ENCODE measurements at places on chromosomes 12 and 14.

GRCh38 chr14:43147485-43147884 is 1359.6 kb downstream of the FSCB start:
- no peaks in the 10 kb centered on the region for H3K4me1 ChIP-seq
- no peak overlapping the region for H3K27ac ChIP-seq

DNA sequence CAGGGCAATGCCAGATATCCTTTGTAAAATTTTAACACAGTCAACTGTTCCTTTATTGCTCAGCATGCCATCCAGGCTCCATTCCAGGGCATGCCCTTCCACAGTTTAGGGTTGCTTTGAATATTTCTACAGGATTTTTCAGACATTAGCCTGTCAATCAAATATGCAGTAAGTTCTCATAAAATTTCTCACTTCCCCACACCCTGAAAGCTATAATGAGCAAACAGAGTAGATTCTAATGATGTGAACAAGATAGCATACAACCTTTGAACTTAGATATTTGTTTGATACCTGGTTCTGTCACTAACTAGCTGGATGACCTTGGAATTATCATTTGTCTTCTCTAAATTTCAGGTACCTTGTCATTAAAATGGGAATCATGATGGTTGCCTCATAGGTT is 251.2 kb downstream of the SYT1 start:
- no peak for DNase-seq
- no peak overlapping the region for H3K27ac ChIP-seq
- H3K4me3 ChIP-seq: no peak overlapping the region

DNA sequence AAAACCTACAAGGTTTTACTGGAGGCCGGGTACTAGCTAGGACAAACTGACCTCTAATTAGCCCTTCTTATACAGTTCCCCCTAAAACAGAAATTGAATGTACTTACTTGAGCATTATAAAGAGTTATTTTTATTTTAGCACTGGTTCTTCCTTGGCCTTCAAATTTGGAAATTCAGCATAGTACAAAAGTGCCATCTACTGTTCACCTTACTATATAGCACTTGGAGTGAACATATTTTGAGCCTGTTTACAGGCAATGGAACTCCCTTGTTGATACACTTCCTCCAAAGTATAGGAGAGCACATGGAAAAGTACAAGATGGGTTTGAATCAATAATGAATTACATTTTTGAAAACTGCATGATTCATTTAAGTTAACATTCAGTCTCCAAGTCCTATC is 3.9 kb upstream of the POC1B start:
- no peaks in the 10 kb centered on the region for H3K27me3 ChIP-seq
- peak overlapping the region; percentile 64 for H3K27ac ChIP-seq
- peaks cover 38% of the 10 kb centered on the region for H3K4me1 ChIP-seq
- H3K4me3 ChIP-seq: no peak overlapping the region
- peaks cover 6% of the 10 kb centered on the region for H3K36me3 ChIP-seq
- DNase-seq: no peak

GRCh38 chr12:96422192-96422591 is 22.0 kb upstream of the CDK17 start:
- no peak for DNase-seq
- peaks cover 5% of the 10 kb centered on the region for H3K27me3 ChIP-seq
- H3K36me3 ChIP-seq: peaks cover 5% of the 10 kb centered on the region
- no peak overlapping the region for H3K4me3 ChIP-seq
- H3K27ac ChIP-seq: no peak overlapping the region

DNA sequence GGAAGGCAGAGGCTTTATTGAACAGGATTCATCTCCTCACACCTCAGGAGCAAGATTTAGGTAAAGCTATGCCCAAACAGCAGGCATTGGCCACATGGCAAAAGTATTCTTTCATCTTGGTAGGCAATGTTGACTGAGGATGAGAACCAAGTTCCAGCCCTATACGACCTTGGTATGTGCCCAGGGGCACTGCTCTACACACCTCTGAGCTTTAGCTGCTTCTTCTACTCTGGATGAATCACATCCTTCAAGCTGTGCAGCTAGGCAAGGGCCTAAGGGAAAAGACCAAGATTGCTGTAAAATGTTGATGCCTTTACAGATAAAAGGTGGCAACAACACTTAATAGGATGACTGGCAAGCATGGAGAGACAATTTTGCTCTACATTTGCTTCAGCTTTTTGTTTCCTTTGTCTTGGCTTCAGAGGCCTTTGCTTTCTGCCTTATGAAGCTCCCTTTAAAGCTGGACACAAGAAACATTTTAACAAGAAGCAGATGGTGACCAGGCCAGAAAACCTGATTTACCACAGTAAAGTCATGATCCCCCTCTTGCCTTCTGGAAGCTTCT is 183.3 kb upstream of the KITLG start:
- DNase-seq: no peak
- H3K4me1 ChIP-seq: no peaks in the 10 kb centered on the region
- no peaks in the 10 kb centered on the region for H3K27me3 ChIP-seq

DNA sequence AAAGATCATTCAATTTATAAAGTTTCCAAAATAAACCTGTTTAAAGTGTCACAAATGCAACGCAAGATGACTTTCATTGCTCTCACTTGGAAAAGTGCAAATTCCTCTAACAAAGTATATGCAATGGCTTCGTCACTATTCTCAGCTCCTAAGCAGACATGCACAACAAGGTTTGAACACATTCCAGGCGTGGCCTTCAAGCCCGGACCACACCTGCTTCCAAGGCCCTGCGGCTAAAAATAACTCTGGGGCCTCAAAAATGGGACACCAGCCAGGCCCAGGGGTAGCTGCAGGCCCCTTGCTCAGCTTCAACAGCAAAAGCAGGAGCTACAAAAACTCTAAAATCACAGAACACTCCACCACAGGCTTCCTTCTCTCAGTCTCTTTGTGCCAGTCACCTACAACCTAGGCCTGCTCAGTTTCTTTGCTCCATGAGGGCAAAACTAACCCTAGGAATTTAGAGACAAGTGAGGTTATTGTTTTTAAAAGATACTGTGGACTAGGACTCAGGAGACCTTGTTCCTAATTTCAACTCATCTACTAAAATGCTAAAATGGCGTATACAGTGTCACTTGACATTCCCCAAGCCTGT is 29.3 kb downstream of the DUSP16 start:
- H3K4me3 ChIP-seq: no peak overlapping the region
- no peak for DNase-seq
- peaks cover 17% of the 10 kb centered on the region for H3K36me3 ChIP-seq
- H3K27ac ChIP-seq: no peak overlapping the region
- H3K27me3 ChIP-seq: no peaks in the 10 kb centered on the region

DNA sequence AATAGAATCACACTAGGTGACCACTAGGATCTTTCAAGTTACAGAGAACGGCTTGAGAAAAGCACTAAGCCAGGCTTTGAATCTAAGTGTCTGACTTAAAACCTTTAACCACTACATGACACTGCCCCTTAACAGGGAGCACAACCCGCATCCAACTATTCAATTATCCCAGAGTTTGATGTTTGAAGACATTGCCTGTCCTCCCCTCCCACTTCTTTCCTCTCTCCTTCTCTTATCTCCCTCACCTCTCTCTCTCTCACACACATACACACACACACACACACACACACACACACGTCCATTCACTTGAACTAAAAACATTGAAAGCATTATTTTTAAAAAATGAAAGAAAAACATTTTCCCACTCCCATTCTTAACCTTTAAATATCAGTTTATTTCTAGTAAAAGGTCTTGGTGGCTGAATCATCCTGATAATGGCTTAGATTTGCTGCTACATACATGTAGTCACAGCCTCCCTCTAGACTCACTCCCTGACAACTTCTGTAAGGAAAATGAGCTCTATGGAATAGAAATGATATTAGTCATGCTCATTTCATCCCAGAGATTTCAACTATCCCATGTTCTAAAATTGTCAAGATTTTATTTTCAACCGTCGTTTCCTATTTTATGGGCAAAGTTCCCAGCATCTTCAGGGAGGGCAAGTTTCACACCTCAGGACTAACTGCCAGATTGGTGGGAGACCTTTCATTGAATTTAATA is 53.5 kb upstream of the RAP1B start:
- H3K27ac ChIP-seq: no peak overlapping the region
- H3K4me1 ChIP-seq: peaks cover 16% of the 10 kb centered on the region
- peaks cover 10% of the 10 kb centered on the region for H3K27me3 ChIP-seq
- peaks cover 2% of the 10 kb centered on the region for H3K36me3 ChIP-seq
- DNase-seq: no peak

GRCh38 chr14:69137843-69138535 is 14.9 kb downstream of the DCAF5 start:
- peaks cover 21% of the 10 kb centered on the region for H3K4me1 ChIP-seq
- H3K4me3 ChIP-seq: no peak overlapping the region
- DNase-seq: no peak

GRCh38 chr12:30909349-30910037 is 17.1 kb upstream of the TSPAN11 start:
- no peaks in the 10 kb centered on the region for H3K36me3 ChIP-seq
- H3K27me3 ChIP-seq: peaks cover 23% of the 10 kb centered on the region
- no peaks in the 10 kb centered on the region for H3K4me1 ChIP-seq
- H3K27ac ChIP-seq: no peak overlapping the region
- no peak for DNase-seq

DNA sequence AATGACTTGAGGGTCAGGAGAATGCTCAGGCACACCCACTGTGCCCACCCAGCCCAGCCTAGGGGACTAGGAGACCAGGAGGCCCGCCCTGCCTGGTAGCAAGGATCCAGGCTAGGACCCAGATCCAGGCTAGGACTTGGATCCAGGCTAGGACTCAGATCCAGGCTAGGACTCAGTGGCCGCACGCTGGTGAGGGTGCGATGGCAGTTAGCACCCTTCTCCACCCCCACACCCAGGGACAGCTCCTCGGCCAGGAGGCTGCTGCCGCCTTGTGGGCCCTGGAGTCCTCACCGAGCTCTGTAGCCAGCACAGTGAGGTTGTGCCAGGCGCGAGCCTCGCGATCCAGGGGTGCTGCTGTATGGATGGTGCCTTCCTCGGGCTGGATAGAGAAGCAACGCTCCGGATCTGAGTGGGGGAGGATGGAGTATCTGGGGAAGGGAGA is 5.1 kb downstream of the CDH24 start:
- H3K27me3 ChIP-seq: peaks cover 8% of the 10 kb centered on the region
- H3K4me1 ChIP-seq: peaks cover 12% of the 10 kb centered on the region
- no peak overlapping the region for H3K27ac ChIP-seq

DNA sequence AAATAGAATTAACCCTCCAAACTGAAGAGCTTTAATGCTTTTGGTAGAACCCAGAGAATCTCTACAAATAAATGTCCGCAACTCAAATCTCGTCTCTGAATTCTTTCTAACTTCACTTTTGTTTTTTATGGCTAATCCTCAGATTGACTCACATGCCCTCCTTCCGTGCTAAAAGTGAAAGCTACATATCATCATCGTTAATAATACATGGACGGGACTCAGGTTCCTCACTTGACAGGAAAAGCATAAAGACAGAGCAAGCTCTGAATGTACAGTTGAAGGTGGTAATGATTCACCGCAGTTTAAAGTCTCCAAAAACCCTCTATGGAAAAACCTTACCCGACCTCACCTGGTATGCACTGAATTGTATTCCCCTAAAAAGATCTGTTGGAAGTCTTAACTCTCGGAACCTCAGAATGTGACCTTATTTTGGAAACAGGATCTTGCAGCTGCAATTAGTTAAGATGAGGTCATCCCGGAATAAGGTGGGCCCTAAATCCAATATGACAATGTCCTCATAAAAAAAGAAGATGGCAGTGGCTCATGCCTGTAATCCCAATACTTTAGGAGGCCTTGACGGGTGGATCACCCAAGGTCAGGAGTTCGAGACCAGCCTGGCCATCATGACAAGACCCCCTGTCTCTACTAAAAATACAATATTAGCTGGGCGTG is 147.4 kb upstream of the FOXN3 start:
- no peak overlapping the region for H3K27ac ChIP-seq
- peaks cover 25% of the 10 kb centered on the region for H3K36me3 ChIP-seq
- H3K4me3 ChIP-seq: no peak overlapping the region
- peaks cover 9% of the 10 kb centered on the region for H3K4me1 ChIP-seq

DNA sequence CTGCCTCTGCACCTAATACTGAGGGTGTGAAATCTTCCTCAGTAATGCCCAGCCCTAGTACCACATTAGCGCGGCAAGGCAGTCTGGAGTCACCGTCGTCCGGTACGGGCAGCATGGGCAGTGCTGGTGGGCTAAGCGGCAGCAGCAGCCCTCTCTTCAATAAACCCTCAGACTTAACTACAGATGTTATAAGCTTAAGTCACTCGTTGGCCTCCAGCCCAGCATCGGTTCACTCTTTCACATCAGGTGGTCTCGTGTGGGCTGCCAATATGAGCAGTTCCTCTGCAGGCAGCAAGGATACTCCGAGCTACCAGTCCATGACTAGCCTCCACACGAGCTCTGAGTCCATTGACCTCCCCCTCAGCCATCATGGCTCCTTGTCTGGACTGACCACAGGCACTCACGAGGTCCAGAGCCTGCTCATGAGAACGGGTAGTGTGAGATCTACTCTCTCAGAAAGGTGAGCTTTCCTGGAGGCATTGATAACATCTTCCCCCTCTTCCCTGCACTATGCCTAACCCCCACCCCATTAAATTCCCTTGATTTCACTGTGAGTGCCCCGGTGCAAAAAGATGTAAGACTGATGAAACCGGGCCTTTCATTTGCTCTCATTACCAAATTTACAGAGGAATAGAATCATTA is 291.4 kb downstream of the NAV3 start:
- H3K27me3 ChIP-seq: no peaks in the 10 kb centered on the region
- DNase-seq: no peak
- no peaks in the 10 kb centered on the region for H3K36me3 ChIP-seq
- H3K4me3 ChIP-seq: no peak overlapping the region

DNA sequence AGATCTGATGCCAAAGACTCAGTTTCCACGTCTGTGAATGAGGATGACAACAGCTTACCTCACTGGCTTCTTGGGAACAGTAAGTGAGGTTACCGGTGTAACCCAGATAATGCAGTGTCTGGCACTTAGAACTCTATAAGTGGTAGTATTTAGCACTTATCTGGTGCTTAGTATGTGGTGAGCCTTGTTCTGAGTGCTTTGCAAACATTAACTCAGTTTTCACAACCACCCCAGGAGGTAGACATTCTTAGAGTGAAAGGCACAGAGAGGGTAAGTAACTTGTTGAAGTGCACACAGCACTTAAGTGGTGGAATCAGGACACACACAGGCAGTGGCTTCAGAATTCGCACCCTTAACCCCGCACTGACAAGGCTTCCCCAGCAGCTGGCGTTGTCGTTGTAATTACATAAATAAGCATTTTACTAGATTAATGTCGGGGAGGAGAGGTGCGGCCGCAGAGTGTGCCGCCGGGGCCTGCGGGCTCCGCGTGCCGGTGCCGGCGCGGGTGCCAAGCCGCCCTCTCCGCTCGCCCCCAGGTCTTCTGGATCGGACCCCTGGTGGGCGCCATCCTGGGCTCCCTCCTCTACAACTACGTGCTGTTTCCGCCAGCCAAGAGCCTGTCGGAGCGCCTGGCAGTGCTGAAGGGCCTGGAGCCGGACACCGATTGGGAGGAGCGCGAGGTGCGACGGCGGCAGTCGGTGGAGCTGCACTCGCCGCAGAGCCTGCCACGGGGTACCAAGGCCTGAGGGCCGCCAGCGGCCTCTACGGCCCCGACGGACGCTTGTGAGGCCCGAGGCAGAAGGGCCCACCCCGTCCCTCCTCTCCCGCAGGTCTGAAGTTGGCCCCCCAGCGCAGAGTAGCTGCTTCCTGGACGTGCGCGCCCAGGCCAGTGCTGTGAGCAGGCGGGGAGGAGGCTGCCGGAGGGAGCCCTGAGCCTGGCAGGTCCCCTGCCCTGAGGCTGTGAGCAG is 4.6 kb downstream of the AQP2 start:
- peaks cover 64% of the 10 kb centered on the region for H3K27me3 ChIP-seq
- DNase-seq: no peak
- H3K36me3 ChIP-seq: no peaks in the 10 kb centered on the region

GRCh38 chr12:2248087-2248900 is 195.5 kb downstream of the CACNA1C start:
- no peak overlapping the region for H3K4me3 ChIP-seq
- no peaks in the 10 kb centered on the region for H3K36me3 ChIP-seq
- no peak for DNase-seq
- H3K4me1 ChIP-seq: no peaks in the 10 kb centered on the region
- H3K27me3 ChIP-seq: peaks cover 7% of the 10 kb centered on the region
